ENCODE measurements at places on chromosomes 12 and 14.

GRCh38 chr12:79873201-79873600 is 61.7 kb downstream of the PPP1R12A start:
- no peak for DNase-seq

- DNase-seq = no peak
These were observed 6.6 kb downstream of the PDE6H start for GRCh38 chr12:14979468-14979867.

DNA sequence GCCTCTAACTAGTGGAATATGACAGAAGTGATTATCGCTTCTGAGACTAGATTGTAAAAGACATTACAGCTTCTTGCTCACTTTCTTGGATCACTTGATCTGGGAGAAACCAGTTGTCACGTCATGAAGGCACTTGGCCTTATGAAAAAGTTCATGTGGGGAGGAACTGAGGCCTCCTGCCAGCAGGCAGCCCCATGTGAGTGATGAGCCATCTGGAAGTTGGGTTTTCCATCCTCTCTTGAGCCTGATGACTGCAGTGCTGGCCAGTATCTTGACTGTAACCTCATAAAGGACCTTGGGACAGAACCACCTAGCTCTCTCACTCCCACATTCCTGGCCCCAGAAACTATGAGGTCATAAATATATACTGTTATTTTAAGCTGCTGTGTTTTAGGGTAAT is 28.0 kb downstream of the TTLL5 start:
- no peak for DNase-seq

DNA sequence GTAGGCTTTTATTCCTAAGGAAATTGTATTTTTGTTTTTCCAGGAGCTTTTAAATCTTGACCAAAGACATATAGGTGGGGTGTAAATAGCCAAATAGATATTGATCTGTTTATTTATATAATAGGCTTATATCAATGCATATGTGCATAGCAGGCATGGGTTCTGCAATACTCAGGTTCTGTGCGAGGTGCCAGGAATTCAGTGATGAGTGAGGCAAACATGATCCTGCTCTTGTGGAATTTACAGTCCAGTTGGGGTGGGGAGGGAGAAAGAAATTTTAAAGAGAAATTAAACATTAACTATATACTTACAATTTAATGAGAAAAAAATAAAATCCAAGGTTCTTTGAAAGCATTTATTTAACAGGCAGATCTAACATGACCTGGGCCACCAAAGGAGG is 160.3 kb upstream of the HIF1A start:
- no peak for DNase-seq

DNA sequence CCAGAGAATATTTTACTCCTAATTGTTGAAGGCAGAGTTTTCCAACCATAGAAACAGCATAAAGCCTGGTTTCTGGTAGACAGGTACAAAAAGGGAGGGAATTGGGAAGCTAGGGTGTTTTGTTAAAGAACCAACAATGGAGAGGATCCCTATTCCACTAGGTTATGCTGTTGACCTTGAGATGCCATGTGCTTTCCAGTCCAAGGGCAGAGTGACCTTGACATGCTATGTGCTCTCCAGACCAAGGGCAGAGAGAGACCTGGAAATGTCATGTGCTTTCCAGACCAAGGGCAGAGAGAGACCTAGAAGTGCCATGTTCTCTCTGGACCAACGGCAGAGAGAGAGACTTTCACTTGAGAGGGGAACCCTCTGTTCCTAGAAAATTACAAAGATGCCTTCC is 1043.8 kb upstream of the FBXO33 start:
- no peak for DNase-seq

GRCh38 chr12:22477894-22478287 is 66.5 kb downstream of the C2CD5 start:
- DNase-seq = peak; percentile 23

DNA sequence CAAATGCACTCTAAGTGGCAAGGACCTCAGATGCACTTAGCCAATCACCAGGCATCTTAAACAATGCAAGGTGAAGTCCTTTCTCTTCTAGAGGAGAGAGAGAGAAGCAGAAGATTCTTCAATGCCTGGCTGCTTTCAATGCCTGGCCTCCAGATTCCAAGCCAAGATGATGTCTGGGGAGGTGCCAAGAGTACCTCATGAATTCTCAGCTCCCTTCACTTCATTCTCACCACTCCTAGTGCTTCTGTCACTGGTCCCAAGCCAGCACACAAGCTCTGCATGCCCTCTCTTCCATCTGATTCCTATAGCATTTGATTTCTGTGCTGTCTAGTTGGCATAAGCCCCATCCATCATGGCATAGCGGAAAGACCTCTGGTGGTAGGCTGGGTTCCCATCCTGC is 225.0 kb downstream of the KSR2 start:
- no peak for DNase-seq

DNA sequence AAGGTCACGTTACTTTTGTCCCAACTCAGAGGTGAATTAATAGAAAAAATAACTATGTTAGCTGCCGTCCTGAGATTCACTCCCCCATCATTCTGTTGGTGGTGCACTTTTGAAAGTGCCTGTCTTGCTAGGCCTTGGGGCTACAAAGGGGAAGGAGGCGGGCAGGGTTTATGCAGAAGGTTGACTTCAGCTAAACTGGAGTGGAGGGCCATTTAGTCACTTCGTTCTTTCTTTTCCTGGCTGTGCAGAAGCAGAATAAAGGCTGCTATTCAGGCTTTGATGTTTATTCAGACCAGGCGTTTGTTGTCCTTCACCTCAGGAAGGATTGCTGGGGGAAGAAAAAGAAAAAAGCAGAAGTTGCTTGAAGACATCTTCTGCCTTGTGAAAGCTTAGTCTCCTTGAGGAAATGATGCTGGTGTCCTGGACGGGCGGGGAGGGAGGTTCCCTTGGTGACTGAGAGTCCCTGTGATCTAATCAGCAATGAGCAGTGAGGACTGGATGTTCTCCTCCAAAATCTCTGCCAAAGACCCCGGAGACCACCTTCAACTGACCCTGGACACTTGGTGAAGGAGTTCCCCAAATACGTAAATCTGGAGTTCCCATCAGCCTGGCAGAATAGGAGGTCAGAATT is 4.0 kb downstream of the GLT1D1 start:
- no peak for DNase-seq

GRCh38 chr12:111150921-111151840 is 217.7 kb downstream of the PHETA1 start:
- DNase-seq = no peak

GRCh38 chr12:57746025-57746424 is 1.2 kb downstream of the TSPAN31 start:
- DNase-seq = no peak

GRCh38 chr12:90622431-90622830 is 332.5 kb downstream of the CCER1 start:
- DNase-seq = no peak

- no peak for DNase-seq
These were observed 24.2 kb downstream of the TRAFD1 start for GRCh38 chr12:112149596-112149995.

DNA sequence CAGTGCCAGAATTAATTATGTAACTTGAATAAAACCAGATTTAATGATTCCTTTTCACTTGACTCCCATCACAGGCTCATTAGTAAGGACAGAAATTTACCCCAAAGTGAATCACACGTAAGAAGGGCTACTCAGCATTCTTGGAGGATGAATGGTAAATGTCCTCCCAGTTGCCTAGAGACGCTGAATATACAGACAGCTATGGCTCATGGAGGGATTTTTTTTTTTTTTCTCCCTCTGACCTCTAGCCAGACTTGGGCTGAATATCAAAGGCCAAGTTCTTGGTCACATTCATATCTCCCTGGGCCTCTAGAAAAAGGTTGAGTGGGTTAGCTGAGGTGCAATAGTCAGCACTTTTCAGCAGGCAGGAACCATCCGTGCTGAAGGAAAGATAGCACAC is 77.5 kb downstream of the PHLDA1 start:
- DNase-seq = no peak

DNA sequence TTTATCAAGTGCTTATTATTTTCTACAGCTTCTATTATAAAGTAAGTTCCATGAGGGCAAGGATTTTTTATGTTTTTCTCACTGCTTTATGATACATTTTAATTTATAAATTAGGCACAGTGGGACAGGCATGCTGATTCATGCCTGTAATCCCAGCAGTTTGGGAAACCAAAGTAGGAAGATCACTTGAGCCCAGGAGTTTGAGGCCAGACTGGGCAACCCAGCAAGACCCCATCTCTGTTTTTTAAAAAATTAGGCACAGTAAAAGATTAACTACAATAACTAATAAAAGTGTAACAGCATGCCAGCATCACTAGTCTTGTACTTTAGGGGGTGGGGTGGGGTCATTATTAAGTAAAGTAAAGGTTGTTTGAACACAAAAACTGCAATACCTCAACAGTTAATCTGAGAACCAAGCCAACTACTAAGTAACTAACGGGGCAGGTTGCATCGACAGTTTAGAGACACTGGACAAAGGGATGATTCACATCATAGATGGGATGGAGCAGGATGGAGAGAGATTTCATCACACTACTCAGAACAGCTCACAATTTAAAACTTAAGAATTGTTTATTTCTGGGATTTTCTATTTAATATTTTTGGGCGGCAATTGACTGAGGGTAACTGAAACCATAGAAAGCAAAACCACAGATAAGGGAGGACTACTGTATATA is 119.5 kb downstream of the PLEKHA5 start:
- no peak for DNase-seq

DNA sequence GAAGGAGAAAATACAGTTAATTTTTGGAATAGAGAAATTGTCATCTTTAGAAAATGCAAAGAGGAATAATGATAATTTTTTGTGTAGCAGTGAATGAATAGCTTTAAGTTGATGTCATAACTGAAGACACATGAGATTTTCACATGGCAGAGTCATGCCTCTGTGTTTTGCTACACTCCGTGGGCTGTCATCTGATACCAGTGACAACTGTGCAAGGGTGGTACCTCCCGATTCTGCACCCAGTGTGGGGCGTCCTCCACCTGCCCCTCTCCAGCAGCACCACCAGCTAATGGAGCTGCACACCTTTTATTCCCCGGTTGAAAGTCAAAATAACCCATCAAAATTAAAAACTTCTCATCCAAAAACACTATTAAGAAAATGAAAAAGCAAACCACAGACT is 47.2 kb downstream of the ANKRD9 start:
- no peak for DNase-seq

DNA sequence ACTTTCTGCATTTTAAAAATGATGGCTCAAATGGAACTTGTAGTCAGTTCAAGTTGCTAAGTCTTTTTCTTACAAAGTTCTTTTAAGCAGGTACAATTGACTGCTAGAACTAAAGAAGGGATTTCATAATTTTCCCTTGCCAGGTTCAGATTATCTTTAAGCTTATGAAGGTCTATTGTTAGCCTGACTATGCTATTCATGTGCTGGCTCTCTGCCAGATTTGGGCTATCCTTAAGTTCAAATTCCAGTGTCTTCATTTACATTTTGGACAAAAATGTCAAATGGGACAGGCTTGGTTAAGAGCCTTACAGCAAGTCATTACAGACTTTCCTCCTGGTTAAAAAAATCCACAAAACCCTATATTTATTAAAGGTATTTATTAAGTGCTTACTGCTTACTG is 42.3 kb downstream of the INSM2 start:
- DNase-seq = no peak

- DNase-seq = peak; percentile 49
These were observed 154.1 kb upstream of the FKBP4 start for GRCh38 chr12:2640709-2641108.

- no peak for DNase-seq
These were observed 212.9 kb downstream of the DPF3 start for GRCh38 chr14:72680853-72681640.

DNA sequence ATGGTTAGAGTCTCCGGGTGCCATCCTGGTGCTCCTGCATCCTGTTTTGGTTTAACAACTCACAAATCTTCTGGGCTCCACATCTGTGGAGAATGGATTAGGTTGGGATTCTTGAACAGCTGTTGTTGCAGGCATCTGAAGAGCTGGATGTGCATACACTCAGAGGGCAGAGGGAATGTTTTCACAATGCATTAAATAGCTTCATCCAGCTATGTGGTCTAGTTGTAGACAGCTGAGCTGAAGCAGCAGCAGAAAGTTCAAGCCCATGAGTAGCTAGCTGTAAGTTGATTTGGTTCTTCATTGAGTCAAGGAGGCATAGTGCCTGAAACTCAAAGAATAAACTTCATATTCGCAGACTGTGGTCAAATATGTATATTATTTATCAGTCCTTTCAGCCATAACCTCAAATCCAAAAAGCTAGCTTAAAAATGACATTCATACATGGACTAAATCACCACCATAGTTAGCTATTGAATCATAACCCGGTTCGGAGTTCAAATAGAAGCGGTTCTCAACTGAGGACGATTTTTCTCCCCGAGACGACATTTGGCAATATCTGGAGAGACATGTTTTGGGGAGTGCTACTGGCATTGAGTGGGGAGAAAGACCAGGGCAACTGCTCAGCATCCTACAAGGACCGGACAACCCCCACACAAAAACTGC is 858 bp upstream of the ANKRD13A start:
- DNase-seq = no peak

GRCh38 chr12:63915105-63915800 is 70.8 kb downstream of the SRGAP1 start:
- no peak for DNase-seq

- peak; percentile 37 for DNase-seq
These were observed 150.6 kb upstream of the AEBP2 start for GRCh38 chr12:19288603-19289244.

DNA sequence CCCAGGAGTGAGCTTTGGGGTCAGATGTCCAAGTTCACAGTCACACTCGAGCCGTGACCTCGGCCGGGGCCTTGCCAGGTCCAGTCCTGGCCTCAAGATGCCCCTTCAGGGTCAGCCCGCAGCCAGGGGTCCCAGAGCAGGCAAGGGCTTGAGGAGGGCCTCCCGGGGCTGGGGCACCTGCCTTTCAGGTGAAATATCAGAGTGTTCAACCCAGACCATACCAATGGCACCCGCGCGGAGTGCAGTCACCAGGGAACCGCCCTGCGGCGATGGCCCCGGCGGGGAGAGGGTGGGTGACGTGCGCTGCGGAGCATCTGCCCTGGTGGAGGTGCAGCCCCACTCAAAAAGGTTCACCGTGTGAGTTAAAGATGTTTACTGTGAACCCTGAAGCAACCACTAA is 16.9 kb downstream of the LRCOL1 start:
- no peak for DNase-seq

DNA sequence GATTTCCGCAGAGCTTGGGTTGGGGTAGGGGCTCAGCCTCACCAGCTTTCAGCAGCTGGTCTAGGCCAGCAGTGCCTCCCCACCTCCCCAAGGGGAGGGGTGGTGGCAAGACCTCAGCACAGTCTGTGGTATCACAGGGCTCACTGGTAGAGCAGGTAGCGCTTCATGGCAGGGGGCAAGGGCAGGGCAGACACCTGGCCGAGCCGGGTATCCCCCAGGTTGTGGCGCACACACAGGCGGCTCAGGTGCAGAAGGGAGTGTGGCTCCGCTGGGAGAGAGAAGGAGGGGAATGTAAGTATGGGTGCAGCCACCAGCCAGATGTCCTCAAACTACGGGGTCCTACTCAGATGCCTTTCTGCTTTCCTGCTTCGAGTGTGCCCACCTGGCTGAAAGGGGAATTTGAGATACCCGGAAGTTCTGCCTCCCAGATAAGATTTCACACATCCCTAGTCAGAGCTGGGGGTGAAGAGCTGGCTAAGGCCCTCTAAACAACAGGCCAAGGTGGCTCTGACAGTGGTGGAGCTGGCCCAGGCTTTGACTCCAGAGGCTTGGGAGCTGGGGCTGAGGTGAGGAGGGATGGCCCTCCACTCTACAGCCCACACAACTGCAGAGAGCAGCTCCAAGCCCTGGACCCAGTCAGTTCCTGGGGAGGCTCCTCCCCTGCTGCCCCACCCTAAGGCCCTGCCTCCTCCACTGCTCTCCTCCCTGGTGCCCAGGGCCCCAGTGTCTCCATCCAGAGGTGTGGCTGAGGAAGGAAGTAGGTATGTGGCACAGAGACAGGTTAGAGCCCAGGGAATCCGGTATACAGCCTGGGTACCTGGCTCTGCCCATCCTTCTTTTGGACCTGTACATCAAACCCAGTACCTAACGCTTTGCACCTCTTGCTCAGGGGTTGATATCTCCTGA is 1.8 kb downstream of the SPSB2 start:
- DNase-seq = peak; percentile 73

Data from activated CD4-positive, alpha-beta T cell treated with anti-CD3 and anti-CD28 coated beads, Interleukin-10, Interleukin-2, amounts not matched to agents 100 ng/mL and 50 ng/mL, durations not matched to agents 16 hours and 8 hours (primary cell).